Suppressor macrophage treated with lipopolysaccharide for 4 hours (primary cell): ENCODE measurements at places on chromosomes 2 and 18.

- no peak for DNase-seq
These were observed 30.6 kb downstream of the FAM178B start for GRCh38 chr2:96955762-96956161.

DNA sequence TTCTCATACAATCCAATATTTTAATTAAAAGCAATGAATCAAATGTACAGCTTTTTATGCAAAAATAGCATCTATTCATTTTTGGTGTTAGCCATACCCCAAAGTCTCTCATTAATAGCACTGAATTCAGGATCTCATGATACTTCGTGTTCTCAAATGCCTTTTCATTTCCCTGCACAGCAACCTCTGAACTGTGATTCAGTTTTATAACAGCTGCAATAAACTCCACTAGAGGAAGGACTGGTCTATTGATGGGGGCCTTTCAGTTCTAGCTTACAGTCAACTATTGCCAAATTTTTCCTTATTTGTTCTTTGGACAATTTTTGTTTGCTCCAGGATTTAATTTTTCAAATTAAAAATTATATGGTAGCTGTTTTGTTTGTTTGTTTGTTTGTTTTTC, 4.8 kb upstream of the TMEM87B start:
- DNase-seq: no peak

DNA sequence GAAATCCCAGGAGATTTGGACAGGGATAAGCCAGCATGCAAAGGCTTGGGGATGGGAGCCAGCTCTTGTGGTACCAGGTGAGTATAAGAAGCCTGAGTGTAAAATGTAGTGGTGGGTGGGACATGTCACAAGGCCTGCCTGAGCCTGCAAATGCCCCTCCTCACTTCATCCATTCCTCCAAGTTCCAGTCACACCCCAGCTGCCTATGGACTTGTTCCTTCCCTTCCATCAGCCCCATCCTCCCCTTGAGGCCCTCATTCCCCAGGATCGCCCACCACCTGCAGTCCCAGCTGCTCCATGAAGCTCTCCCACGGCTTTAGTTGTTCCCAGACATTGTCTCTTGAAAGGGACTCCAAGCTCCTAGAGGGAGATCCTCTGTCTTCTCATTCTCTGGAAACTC, 81.5 kb downstream of the MARCO start:
- no peak for DNase-seq

- DNase-seq: no peak
These were observed 309.5 kb downstream of the FBXO15 start for GRCh38 chr18:73838107-73838506.

DNA sequence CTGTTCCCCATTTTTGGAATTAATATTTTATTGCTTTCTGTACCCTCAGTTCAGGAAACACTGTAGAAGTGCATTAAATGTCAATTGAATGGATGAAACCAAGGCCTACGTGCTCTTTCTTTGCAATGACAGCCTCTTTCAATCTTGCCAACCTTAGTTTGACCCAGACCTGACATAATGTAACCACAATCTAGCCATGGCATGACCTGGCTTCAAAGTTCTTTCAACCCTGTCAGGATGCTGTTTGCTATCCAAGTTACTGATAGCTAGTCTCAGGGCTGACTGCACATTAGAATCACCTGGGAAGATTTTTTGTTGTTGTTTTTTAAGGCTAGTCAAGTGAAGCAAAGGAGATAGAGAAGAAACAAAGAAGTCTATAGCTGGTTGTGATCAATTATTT, 190.9 kb upstream of the PKDCC start:
- no peak for DNase-seq

DNA sequence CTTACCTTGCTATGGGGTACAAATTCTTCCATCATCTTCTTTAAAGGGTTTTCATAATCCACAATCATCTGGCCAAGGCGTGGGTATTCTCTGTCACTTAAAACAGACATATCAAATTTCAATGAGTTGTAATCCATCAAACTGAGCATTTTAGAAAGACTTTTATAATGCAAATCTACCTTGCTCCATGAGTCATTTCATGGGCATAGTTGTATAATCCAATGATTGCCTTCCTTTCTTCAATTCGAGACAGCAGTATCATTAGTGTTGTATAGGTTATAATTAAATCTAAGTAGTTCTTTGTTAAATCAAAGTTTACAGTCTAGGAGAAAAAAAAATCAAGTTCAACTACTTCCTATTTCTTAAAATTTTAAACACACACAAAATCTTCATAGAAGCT, 36.3 kb downstream of the NCKAP1 start:
- no peak for DNase-seq

GRCh38 chr2:233329489-233330135, 22.0 kb downstream of the SAG start:
- no peak for DNase-seq

DNA sequence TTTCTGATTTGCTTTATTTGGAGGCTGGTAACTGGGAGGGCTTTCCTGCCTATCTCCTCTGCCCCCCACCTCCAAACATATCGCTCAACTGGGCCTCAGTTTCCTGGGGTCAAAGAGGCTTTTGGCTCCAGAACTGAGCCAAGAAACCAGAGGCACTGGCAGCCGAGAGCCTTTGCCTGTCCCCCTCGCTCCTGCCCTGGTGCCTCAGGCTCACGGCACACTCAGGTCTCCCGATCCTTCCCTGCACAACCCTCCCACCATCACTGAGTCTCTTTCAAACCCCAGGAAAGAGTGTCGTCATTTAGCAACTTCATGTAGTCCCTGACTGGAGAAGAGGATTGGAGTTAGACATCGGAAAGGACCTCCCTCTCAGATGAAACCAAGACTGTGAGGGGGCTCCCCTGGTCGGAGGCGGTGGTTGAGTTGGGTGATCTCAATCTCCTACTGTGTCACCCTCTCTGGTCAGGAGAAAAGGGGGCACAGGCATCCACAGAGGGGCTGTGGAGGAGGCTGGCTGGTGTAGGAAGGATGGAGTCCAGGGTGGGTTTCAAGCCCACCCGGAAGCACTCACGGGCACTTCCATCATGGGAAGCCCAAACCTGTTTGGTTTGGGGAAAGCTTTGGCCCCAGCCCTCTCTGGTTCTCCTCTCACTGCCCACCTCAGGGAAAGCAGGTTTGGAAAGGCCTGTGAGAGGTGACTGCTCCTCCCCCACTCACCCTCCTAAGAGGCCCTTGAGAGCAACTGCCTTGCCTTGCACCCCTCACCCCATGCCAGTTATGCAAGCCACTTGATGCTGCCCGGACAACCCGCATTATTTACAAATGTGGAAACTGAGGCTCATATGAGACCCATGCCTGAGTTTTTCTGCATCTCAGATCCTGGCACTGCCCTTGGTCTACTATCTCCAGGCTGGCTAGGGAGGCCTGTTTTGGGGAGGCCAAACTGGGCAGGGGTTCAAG, 62.3 kb downstream of the TNS1 start:
- no peak for DNase-seq

DNA sequence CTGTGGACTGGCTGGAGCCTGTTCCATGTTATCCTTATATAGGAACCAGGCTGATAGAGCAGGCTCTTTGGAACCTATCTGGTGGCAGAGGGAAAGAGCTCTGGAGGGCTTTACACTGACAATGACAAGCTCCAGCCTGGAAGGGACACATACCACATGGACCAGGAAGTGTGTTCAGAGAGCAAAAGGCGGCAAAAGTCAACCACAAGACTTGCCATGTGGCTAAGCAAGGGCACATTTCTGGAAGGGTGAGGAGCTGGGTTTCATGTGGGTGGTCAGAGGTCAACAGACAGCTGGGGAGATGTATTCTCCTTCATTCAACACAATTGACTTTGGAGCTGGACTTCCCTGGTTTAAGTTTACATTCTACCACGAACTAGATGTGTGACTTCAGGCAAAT, 325.2 kb downstream of the DYSF start:
- no peak for DNase-seq

DNA sequence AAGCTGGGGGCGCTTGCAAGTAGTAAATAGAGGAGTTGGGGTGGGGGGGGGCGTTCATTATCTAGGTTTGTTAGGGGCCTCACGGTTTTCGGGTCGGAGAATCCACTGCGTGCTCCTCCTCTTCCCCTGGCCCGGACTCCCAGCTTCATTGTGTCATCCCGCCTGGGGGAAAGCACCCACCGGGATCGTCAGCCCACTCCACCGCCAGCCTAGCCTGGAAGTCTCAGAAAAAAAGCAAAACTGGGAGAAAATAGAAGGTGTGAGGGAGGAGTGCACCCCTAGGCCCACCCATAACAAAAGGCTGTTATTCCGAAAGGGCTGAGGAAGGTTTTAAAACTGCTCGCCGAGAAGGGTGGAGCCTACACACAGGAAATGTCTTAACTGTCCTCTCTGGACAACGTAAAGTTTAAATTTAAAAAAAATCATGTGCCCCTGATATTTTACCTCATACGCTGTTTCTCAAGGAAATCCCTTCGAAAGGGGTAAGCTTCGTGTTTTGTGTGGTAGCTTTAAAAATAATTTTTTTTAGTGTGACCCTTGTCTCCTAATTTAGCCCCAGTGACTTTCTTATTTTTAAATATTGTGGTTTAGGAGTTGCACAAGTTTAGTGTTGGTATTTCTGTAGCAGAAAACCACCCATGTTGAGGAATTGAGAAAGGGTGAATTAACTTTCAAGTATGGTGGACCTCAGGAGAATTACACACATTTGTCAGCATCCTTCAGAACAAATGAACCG, 104.2 kb downstream of the SPTBN1 start:
- DNase-seq: peak; percentile 66

- DNase-seq: no peak
These were observed 2.3 kb downstream of the RFTN2 start for GRCh38 chr2:197673106-197673505.

GRCh38 chr2:175049661-175050060, 44.5 kb upstream of the CHN1 start:
- no peak for DNase-seq

- no peak for DNase-seq
These were observed 423.5 kb upstream of the FANCL start for GRCh38 chr2:58664523-58665151.

GRCh38 chr18:21099442-21099841, 12.2 kb downstream of the ROCK1 start:
- no peak for DNase-seq

DNA sequence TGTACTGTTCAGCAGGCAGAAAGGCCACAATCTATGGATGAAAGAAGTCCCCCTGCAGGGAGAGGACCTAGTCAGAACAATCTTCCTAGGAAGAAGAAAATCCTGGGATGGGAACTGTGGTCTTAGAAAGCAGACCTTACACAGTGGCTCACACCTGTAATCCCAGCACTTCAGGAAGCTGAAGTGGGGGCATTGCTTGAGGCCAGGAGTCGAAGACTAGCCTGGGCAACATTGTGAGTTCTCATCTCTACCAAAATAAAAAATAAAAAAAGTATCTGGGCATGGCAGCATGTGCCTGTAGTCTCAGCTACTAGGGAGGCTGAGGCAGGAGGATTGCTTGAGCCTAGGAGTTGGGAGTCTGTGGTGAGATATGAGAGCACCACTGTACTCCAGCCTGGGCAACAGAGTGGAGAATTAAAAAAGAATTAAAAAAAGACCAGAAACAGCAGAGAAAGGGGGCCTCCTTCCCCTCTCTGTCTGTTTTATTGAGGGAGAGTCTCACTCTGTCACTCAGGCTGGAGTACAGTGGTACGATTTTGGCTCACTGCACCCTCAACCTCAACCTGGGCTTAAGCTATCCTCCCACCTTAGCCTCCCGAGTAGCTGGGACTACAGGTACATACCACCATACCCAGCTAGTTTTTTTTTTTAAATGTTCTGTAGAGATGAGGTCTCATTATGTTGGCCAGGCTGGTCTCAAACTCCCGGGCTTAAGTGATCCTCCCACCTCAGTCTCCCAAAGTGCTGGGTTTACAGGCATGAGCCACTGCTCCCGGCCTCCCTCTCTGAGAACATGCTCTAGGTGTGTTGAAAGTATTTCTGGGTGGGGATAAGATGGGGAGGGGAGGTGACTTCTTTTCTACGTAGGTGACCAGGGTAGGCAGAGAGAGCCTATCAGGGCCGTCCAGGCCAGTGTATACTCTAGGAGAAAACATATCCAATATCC, 7.4 kb downstream of the RHOB start:
- DNase-seq: no peak

- no peak for DNase-seq
These were observed 43.1 kb upstream of the GALNT3 start for GRCh38 chr2:165837122-165837521.

DNA sequence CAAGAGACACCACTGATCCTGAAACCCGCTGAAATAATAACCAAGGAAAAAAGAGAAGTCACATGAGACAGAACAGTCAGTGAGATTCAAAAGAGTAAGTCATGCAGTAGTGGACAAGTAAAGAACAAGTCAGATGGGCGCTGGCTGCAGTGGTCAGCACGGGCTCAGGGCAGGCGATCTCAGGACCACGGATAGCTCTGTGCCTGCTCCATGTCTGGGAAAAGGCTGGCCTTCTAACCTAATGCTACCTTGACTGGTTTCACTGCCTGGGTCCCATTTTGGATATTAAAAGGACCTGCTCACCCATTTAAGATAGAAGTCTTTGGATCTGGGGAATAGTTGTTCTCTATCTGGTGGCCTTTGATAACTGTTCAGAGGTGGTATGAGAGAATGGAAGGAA, 61.7 kb upstream of the LCLAT1 start:
- DNase-seq: no peak

DNA sequence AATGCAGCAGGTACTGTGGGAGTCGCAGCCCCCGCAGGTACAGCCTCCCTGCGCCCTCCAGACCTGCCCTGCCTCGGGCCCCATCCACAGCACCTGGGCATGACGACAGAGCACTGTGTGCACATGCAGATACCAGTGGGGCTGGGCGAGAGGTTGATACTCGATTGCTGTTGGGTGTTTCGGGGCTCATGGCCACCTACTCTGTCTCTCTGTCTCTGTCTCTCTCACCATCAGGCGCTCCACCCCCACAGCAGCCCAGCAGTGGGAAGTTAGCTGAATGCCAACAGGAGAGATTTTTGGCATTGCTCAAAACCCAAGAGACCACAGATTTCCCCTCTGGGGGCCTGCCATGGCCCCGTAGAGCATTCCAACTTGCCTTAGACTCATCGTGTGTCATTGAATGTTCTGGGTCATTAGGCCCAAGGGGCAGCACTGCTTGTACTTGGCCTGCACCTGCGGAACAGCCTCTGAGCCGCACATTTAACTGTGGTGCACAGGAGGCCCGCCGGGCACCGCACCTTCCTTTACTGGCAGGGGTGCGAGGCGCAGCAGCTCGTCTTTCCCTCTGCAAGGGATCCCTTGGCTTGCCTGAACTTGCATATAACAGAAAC, 18.8 kb downstream of the KCNIP3 start:
- no peak for DNase-seq

GRCh38 chr2:138306626-138307025, 194.9 kb upstream of the SPOPL start:
- DNase-seq: no peak

DNA sequence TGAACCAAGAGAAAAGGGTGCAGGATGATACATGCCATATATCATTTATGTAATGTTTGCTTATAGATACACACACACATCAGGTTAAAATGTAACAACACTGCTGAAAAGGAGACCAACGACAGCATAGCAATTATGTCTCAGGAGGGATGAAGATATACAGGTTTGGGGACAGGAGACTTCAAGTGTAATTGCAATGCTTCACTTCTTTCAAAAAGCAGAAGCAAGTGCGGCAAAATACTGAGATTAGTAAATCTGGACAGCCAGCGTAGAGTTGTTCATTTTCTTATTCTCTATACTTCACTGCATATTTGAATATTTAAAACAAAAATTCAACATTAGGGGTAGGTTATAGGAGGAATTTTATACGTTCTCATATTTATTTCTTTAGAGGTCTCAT, 87.2 kb downstream of the L3MBTL4 start:
- no peak for DNase-seq
